Motor neuron (in vitro differentiated cells): ENCODE measurements at places on chromosomes 3 and 15.
A peak's percentile ranks its signal among the peaks of the same experiment; 100 is the strongest.

GRCh38 chr3:183098536-183099025, 715 bp downstream of the MCCC1 start:
- ATAC-seq, result no peak

GRCh38 chr15:35756623-35757022, 210.7 kb upstream of the DPH6 start:
- no peak for ATAC-seq

DNA sequence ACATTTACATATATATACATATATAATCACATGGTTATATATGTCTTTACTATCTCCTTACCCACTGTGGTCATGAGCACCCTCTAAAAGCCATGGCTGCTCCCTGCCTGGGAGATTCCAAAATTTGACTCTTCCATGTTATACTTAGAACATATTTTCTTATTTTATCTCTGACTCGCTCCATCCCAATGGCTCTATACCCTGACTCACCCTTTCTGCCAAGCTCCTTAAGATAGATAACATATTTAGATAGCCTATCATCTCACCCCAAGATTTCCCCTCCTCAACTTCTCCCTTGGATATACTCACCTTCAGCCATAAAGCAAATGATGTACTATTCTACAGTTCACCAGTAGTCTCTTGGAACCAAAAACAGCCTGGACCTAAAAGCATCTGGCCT, 65.1 kb downstream of the CD200R1L start:
- ATAC-seq, result no peak

GRCh38 chr3:58580826-58581327, 3.7 kb upstream of the FAM107A start:
- no peak for ATAC-seq

DNA sequence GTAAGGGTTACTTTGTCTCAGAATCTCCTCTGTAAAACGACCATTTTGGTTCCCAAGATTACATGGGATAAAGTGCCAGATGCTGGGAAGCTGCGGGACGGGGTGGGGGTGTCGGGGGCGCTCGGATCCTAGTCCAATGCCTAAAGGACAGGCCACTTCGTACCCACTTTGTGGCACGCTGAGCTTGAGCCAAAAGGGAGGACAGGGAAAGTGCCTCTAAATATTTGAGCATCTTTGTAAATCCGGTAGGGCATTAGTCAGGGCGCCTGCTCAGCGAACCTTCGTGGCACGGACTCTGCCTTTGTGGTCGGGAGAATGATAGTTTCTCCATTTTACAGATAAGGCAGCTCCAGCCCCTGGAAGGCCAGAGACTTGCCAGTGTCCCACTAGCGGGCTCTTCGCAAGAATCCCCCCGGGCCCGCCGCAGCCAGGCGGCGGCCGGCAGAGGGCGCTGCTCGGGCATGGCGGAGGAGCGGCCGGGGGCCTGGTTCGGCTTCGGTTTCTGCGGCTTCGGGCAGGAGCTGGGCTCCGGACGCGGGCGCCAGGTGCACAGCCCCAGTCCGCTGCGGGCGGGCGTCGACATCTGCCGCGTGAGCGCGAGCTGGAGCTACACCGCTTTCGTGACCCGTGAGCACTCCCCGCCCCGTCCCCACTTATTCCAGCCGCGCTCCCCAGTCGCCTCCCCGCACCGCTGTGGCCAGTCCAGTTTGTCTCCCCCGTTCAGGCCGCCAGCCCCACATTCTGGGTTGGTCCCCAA, 1.8 kb downstream of the RCCD1 start:
- peak; percentile 55 for ATAC-seq
